Gastrocnemius medialis (tissue), 4 donors: ENCODE measurements at places on chromosomes 11 and 22. TPM values are rescaled to one million over a fixed set of nuclear protein-coding genes. Genes with fewer than 3 reads are reported as not detected.
A peak's percentile ranks its signal among the peaks of the same experiment; 100 is the strongest.

DNA sequence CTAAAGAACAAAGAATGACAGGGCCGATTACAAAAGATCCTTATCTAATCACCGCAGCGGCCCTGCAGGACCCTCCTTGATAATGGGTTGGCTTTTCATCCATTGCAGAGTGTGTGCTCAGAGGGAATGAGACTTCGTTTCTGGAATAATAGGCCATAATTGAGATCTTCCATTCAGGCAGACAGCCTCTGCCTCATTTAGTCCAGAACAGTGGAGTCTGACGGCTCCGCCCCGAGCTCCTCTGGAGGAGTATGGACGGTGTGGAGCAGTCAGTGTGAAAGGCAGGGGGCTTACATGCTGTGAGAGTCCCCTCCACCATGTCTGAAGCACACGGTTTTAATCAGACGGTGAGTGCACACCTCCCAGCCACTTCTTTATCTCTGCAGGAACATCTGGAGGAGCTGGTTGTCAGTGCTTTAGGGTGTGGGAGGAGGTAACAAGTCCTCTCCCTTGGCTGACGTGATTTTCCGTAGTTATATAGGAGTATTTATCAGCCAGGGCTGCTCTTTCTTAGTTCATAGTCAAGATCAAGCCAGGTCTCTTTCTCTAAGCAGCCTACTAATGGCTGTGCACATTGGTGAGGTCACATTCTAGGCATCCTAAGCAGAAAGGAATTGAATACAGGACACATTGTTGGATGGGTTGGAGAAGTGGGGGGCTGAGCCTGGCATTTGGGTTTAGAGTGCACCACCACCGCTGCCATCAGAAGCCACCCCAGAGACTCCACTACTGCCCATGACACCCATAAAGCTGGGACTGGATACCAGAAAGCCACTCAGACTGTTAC lies 1477.9 kb downstream of the TBC1D22A start:
- H3K36me3 ChIP-seq: no peaks in the 10 kb centered on the region
- H3K4me1 ChIP-seq: no peaks in the 10 kb centered on the region
- H3K27me3 ChIP-seq: no peaks in the 10 kb centered on the region
- no peak overlapping the region for H3K4me3 ChIP-seq

DNA sequence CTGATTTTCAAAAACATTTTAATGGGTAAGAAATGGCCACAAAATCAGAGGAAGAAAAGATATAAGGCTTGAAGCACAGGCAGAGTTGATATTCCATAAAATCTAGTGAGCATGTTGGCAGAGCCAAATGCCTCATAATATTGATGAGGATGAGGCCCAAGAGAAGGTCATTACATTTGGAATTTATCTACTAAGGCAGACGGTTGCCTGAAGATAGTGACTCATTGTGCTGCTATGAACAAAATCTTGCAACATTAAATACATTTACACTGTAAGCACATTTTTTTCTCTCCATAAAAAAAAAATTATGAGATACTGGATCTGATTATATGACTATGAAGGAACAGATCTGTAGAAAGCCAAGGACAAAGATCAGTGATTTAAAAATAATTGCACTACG lies 881.4 kb upstream of the CHORDC1 start:
- no peak for DNase-seq
- no peaks in the 10 kb centered on the region for H3K27me3 ChIP-seq
- H3K36me3 ChIP-seq: no peaks in the 10 kb centered on the region

GRCh38 chr22:47355776-47356510 lies 593.5 kb downstream of the TBC1D22A start:
- no peak overlapping the region for H3K4me3 ChIP-seq
- H3K4me1 ChIP-seq: no peaks in the 10 kb centered on the region
- H3K27ac ChIP-seq: no peak overlapping the region
- H3K36me3 ChIP-seq: no peaks in the 10 kb centered on the region

DNA sequence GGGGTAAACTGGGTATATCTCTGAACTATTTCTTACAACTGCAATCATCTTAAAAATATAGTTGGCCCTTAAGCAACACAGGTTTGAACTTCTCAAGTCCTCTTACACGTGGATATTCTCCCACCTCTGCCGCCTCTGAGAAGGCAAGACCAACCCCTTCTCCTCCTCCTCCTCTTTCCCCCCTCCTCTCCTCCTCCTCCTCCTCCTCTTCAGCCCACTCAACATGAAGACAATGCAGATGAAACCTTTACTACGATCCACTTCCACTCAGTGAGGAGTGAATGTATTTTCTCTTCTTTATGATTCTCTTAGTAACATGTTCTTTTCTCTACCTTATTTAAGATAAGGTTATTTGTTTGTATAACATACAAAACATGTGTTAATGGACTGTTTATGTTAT lies 20.0 kb downstream of the SHANK2 start:
- H3K27ac ChIP-seq: no peak overlapping the region
- no peaks in the 10 kb centered on the region for H3K36me3 ChIP-seq
- no peak overlapping the region for H3K4me3 ChIP-seq
- no peak for DNase-seq
- H3K4me1 ChIP-seq: no peaks in the 10 kb centered on the region

- H3K36me3 ChIP-seq: no peaks in the 10 kb centered on the region
- peaks cover 9% of the 10 kb centered on the region for H3K4me1 ChIP-seq
- no peak overlapping the region for H3K27ac ChIP-seq
- H3K27me3 ChIP-seq: no peaks in the 10 kb centered on the region
- no peak overlapping the region for H3K4me3 ChIP-seq
- DNase-seq: no peak
Observed at GRCh38 chr11:34397120-34397519, 39.3 kb upstream of the ABTB2 start.

- H3K4me3 ChIP-seq: no peak overlapping the region
- no peak for DNase-seq
Observed at GRCh38 chr11:8122173-8122764, 41.3 kb downstream of the TUB start.

GRCh38 chr11:69075421-69076128 lies 26.8 kb downstream of the TPCN2 start:
- H3K27me3 ChIP-seq: no peaks in the 10 kb centered on the region
- no peaks in the 10 kb centered on the region for H3K36me3 ChIP-seq
- peak; percentile 36 for DNase-seq

GRCh38 chr11:109426442-109427240 lies 4.7 kb downstream of the C11orf87 start:
- peaks cover 21% of the 10 kb centered on the region for H3K27me3 ChIP-seq
- no peak for DNase-seq
- H3K4me1 ChIP-seq: peaks cover 5% of the 10 kb centered on the region
- no peak overlapping the region for H3K27ac ChIP-seq
- no peaks in the 10 kb centered on the region for H3K36me3 ChIP-seq

DNA sequence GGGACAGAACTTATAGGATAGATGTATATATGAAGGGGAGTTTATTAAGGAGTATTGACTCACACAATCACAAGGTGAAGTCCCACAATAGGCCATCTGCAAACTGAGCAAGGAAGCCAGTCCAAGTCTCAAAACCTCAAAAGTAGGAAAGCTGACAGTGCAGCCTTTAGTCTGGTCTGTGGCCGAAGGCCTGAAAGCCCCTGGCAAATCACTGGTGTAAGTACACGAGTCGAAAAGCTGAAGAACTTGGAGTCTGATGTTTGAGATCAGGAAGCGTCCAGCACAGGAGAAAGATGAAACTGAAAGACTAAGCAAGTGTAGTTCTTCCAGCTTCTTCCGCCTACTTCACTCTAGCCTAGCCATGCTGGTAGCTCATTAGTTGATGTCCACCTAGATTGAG lies 799.6 kb upstream of the ARHGAP42 start:
- H3K4me3 ChIP-seq: no peak overlapping the region
- DNase-seq: no peak
- H3K27me3 ChIP-seq: no peaks in the 10 kb centered on the region
- no peaks in the 10 kb centered on the region for H3K36me3 ChIP-seq
- no peaks in the 10 kb centered on the region for H3K4me1 ChIP-seq
- no peak overlapping the region for H3K27ac ChIP-seq

DNA sequence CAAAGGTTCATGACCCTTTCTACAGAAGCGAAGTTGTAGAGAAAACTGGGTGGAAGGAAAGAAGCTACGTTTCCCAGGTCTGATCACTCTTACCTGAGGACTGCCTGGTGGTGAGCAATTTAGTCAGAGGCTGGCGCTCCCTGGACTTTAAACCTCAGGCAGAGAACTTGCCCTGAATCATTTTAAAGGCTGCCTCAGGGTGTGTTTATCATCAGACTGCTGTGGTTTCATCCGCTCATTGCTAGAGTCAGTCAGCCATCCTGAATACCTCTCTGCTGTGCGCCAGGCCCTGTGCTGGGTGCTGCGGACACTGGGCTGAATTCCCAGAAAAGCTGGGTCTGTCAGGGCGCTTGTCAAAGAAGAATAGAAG lies 2.7 kb downstream of the DTX4 start:
- H3K4me1 ChIP-seq: no peaks in the 10 kb centered on the region
- no peak overlapping the region for H3K4me3 ChIP-seq
- no peak for DNase-seq

DNA sequence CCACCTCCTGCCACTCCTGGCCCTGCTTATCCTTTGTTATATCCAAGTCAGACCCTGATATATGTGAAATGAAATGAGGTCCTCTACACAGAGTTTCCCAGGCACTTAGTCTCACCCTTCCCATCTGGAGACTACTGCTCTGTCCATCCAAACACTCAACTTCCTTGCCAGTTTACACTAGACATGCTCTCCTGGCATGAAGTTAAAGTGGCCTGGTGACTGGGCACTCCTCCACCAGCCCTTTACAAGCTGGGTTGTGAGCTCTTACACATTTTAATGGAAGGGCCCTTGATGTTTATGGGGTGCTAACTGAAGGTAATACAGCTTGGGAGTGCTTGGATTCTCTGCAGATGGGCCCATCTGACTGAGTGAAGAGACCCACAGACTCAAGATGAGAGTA lies 216.1 kb upstream of the NARS2 start:
- H3K4me1 ChIP-seq: no peaks in the 10 kb centered on the region
- no peaks in the 10 kb centered on the region for H3K27me3 ChIP-seq
- H3K27ac ChIP-seq: no peak overlapping the region

DNA sequence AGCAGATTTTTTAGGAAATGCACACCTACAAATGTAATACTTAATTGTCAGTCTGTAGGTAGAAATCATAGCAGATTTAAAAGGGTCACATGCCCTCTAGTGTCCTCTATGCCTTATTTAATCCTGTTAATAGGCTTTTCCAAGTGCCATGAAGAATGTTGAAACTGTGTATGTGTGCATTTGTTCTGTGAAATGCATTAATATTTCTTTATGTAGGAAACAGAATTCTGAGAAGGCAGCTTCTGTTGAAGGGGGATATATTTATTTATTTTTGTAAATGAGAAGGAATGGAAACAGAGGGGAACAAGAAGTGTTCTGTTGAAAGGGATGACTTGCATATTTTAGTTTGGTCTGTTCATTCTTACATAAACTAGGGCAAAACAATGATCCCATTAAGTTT lies 51.0 kb downstream of the SVIP start:
- H3K4me1 ChIP-seq: peaks cover 4% of the 10 kb centered on the region
- no peak for DNase-seq
- no peaks in the 10 kb centered on the region for H3K36me3 ChIP-seq
- H3K27me3 ChIP-seq: no peaks in the 10 kb centered on the region
- no peak overlapping the region for H3K27ac ChIP-seq
- H3K4me3 ChIP-seq: no peak overlapping the region

- H3K27me3 ChIP-seq: no peaks in the 10 kb centered on the region
- no peaks in the 10 kb centered on the region for H3K4me1 ChIP-seq
- no peak overlapping the region for H3K27ac ChIP-seq
- no peak overlapping the region for H3K4me3 ChIP-seq
Observed at GRCh38 chr11:127677660-127678425, 677.3 kb upstream of the KIRREL3 start.

DNA sequence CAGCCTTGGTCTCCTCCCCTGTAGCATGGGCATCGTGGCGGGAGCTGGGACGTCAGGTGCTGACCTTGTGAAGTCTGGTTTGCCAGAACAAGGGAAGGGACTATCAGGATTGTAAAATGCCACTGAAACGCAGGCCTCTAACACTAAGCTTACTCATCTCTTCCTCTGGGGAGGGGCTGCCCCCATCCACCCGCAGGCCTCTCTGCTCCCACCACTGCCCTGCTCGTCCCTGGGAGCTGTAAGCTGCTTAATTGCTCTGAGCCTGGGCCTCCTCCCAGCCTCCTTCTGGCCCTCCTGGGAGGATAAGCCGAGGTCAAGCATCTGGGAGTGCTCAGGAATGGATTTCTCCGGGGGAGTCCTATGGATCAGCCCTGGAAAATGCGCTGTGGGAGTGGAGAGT lies 8.4 kb downstream of the SHISAL1 start:
- no peak overlapping the region for H3K27ac ChIP-seq
- DNase-seq: no peak
- H3K4me1 ChIP-seq: no peaks in the 10 kb centered on the region
- H3K4me3 ChIP-seq: no peak overlapping the region

- H3K27ac ChIP-seq: peak overlapping the region; percentile 81
- H3K4me3 ChIP-seq: no peak overlapping the region
- no peaks in the 10 kb centered on the region for H3K36me3 ChIP-seq
- H3K4me1 ChIP-seq: no peaks in the 10 kb centered on the region
- H3K27me3 ChIP-seq: no peaks in the 10 kb centered on the region
- no peak for DNase-seq
Observed at GRCh38 chr22:24985826-24986214, 33.3 kb downstream of the KIAA1671 start.

- no peak overlapping the region for H3K4me3 ChIP-seq
- H3K27ac ChIP-seq: no peak overlapping the region
- H3K4me1 ChIP-seq: peaks cover 3% of the 10 kb centered on the region
- H3K36me3 ChIP-seq: no peaks in the 10 kb centered on the region
- DNase-seq: no peak
Observed at GRCh38 chr11:111557425-111558111, 17.0 kb downstream of the LAYN start.

GRCh38 chr11:122799406-122800105 lies 38.7 kb upstream of the CRTAM start:
- H3K36me3 ChIP-seq: no peaks in the 10 kb centered on the region
- DNase-seq: no peak
- H3K4me1 ChIP-seq: peaks cover 3% of the 10 kb centered on the region
- H3K27ac ChIP-seq: no peak overlapping the region
- H3K4me3 ChIP-seq: no peak overlapping the region
- no peaks in the 10 kb centered on the region for H3K27me3 ChIP-seq

- H3K4me1 ChIP-seq: peaks cover 5% of the 10 kb centered on the region
- H3K27me3 ChIP-seq: no peaks in the 10 kb centered on the region
- H3K27ac ChIP-seq: no peak overlapping the region
- DNase-seq: no peak
Observed at GRCh38 chr22:23677701-23677995, 13.2 kb upstream of the RGL4 start.

RIN1 gene
- 9.5 TPM for total RNA-seq

UBQLN3 gene
- total RNA-seq: not detected

KCNK7 gene
- not detected for total RNA-seq

PAMR1 gene
- 3.2 TPM for total RNA-seq

ABCG4 gene
- total RNA-seq: not detected

RTN4R gene
- total RNA-seq: 0.75 TPM

SLC37A2 gene
- total RNA-seq: 1.2 TPM

TMEM135 gene
- total RNA-seq: 7.9 TPM

MUC2 gene
- total RNA-seq: not detected
